8988T (cell line): ENCODE measurements at places on chromosomes 7 and 10.

GRCh38 chr7:118129041-118129795, 54.7 kb upstream of the LSM8 start:
- DNase-seq: no peak

DNA sequence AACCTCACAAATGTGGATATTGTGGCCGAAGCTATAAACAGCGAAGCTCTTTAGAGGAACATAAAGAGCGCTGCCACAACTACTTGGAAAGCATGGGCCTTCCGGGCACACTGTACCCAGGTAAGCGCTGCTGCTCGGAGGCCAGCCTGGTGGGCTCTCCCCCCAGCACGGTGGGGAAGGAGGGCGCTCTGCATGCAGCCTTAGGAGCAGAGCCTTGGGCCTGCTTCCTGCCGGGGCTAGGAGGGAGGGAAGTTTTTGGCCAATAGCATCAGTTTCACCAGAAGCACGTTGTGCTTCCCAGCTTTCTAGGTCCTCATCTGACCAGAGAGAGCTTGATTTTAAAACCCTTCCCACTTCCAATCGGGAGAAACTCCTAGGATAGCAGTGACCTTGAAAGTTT, 62.8 kb downstream of the FIGNL1 start:
- DNase-seq: no peak

- DNase-seq: no peak
Observed at GRCh38 chr7:36708767-36709166, 15.5 kb downstream of the AOAH start.

DNA sequence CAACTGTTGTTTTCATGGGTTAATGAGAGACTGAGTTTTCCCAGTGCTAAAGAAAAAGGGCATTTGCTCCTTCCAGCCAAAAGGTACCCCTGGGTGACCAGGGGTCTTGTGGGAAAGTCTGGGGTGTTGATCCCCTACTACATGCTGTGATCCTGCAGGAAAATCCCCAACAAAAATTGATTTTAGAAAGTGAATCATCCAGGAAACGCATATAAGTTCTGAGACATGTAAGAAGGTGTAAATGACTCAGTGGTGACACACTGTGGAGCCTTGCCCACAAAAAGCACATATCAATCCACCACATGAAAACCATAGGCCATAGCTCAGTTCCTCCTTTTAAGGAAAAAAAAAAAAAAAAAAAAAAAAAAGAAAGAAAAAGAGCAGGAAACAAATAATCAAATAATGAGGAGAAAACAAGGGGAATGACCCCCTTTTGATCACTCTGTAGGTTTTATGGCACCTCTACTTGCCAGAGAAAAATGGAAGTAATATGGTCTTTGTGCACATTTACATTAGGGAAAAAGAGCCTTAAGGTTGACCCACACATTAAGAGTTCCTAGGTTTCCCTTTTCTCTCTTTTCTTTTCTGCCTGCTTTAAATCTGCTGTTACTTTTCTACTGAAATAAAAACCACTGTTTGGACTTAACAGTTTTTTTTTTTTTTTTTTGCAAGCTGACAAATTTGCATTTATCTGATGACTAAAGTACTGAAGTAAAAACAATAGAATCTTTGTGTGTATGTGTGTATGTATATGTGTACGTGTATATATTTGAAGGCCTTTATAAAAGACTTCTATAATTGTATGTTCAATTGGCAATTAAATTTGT, 386.0 kb downstream of the KIF20B start:
- DNase-seq: no peak

- no peak for DNase-seq
Observed at GRCh38 chr7:54678763-54679489, 80.1 kb downstream of the SEC61G start.

- DNase-seq: peak; percentile 75
Observed at GRCh38 chr7:131105799-131106680, 221.6 kb upstream of the MKLN1 start.

DNA sequence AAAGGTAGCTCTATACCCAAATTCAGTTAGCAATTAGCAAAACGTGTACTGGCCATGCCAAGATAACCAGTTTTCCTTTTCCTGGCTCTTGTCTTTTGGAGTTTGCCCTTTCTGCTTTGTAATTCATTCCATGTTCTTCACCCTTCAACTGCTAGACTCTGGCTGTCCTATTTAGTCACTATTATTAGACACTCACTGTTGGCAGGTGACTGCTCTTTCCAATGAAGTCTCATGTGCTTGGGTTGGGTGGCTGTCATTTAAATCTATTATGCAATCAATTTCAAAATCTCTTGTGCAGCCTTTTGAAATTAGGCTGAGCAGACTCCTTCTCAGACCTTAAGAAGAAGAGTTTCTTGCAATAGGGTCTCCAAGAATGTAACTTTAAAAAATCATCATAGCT, 266.5 kb downstream of the GPR158 start:
- DNase-seq: no peak

GRCh38 chr7:81273601-81274397, 354.9 kb upstream of the SEMA3C start:
- no peak for DNase-seq

DNA sequence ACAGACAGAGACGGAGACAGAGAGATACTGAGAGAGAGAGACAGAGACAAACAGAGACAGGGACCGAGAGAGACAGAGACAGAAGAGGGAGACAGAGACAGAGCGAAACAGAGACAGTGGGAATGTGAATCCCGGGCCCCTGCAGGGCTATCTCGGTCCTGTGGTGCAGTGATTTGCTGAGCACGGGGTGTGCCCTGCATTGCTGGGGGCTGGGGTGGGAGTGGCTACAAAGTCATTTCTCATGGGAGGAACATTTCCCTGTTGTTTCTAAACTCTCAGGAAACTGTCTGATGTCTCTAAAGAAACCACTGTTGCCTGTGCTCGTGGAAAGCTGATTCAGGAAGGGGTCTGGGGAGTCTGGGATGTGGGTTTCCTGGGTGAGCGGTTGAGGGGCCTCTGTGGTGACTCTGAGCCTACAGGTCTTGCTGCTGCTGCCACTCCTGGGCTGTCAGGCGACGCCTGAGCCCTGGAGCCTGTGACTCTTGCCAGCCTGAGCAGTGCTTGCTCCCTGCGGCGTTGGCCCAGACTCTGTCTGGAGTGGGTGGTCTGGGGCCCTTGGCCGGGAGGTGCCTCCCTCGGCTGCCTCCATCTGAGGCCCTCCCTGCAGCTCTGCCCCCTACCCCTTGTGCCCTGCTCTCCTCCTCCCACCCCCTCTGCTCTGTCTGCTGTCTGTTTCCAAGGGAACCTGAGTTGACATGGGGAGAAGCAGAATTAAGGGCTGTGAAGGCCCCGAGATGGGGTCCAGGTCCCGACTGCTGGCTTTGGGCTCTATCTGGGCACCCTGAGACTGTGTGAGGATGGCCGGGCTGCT, 292.0 kb downstream of the WDR37 start:
- no peak for DNase-seq

DNA sequence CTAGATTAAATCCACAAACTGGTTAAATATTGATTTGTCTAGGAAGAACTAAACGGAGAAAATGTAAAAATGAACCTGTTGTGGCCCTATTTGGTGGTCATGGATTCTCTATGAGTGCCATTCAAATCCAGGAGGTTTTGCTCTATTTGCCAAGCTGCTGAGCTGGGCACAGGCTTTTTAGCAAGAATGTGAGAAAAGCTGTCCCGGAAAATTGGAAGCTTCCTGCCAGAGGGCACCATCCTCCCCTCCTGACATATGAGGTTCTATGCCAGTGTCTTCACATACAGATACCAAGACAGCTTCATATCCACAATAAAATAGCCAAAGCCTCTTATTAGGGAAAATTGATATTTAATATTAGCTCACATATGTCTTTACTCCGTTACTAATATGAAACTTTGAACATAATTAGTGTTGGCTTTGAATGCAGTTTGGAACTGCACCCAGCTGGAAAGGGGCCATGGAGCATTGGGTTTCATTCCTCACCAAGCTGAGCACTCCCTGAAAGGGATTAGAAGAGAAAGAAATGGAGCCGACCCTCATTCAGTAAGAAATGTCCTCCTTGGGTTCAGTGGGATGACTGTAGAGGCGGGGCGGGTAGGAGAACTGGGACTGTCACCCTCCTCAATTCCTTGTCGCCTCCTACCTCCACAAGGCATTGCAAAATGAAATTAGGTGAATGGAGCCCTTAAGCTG, 47.8 kb downstream of the NRCAM start:
- DNase-seq: no peak

GRCh38 chr10:79327090-79327457, 20.2 kb upstream of the PPIF start:
- DNase-seq: no peak

GRCh38 chr10:133163889-133164815, 4.1 kb downstream of the KNDC1 start:
- no peak for DNase-seq

DNA sequence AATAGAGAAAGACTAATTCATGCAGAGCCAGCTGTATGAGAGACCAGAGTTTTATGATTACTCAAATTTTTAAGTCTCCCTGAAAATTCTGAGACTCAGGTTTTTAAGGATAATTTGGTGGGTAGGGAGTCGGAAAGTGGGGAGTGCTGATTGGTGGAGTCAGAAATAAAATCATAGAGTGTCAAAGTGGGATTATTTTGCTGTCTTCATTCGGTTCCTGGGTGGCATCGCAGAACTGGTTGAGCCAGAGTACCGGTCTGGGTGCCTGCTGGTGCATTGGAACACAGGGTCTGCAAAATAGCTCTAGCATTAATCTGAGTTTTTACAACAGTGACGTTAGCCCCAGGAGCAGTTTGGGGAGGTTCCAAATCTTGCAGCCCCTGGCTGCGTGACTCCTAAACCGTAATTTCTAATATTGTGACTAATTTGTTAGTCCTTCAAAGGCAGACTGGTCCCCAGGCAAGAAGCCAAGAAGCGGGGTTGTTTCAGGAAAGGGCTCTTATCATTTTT, 32.4 kb downstream of the GPRIN2 start:
- DNase-seq: no peak

GRCh38 chr7:66371096-66371824, 166.1 kb downstream of the TPST1 start:
- no peak for DNase-seq

GRCh38 chr7:93029056-93029455, 88.7 kb downstream of the SAMD9 start:
- DNase-seq: no peak

- DNase-seq: no peak
Observed at GRCh38 chr10:77580482-77580881, 57.1 kb downstream of the KCNMA1 start.

DNA sequence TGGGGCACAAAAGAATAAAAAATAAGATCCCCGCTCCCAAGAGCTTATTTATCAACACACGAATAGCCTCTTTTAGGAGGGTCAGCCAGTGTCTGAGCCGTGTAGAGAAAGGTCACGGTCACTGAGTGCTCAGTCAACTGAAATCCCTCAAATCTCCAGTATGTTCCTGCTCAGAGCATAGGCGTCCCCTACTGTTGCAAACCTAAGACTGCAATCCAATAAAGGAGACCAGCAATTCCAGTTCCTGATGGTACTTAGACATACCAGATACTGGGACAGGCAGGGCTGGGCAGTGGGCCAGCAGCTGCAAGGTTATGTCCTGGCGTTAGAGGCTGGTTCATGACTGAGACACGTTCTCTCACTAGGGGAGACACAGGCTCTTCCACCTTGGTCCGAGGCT, 93.6 kb downstream of the CACNB2 start:
- DNase-seq: no peak

GRCh38 chr7:90726120-90726519, 130.0 kb downstream of the CDK14 start:
- DNase-seq: no peak

GRCh38 chr7:99597762-99598501, at the start of gene TMEM225B:
TMEM225B (plus strand) TSS chr7:99598267; CDS start chr7:99604389, 6,122 bp downstream.
- DNase-seq: no peak

GRCh38 chr10:52632591-52632990, 140.0 kb downstream of the MBL2 start:
- no peak for DNase-seq
